ENCODE measurements at places on chromosomes 1 and 21. TPM values are rescaled to one million over a fixed set of nuclear protein-coding genes. Genes with fewer than 3 reads are reported as not detected.

- DNase-seq: peak; percentile 6
These were observed 6.8 kb upstream of the HAO2 start for GRCh38 chr1:119361620-119362344.

- peak; percentile 12 for DNase-seq
These were observed 512.5 kb upstream of the LRRC7 start for GRCh38 chr1:69055194-69055593.

GRCh38 chr1:197170538-197170937 is 24.1 kb upstream of the ASPM start:
- no peak for DNase-seq

HCN3 gene
- 2.7 TPM for total RNA-seq

SHISAL2A gene
- not detected for total RNA-seq

Measured in stomach (tissue), 19 donors.